Endodermal cell (in vitro differentiated cells): ENCODE measurements at places on chromosomes 6 and 20. TPM values are rescaled to one million over a fixed set of nuclear protein-coding genes. Genes with fewer than 3 reads are reported as not detected.
A peak's percentile ranks its signal among the peaks of the same experiment; 100 is the strongest.

DNA sequence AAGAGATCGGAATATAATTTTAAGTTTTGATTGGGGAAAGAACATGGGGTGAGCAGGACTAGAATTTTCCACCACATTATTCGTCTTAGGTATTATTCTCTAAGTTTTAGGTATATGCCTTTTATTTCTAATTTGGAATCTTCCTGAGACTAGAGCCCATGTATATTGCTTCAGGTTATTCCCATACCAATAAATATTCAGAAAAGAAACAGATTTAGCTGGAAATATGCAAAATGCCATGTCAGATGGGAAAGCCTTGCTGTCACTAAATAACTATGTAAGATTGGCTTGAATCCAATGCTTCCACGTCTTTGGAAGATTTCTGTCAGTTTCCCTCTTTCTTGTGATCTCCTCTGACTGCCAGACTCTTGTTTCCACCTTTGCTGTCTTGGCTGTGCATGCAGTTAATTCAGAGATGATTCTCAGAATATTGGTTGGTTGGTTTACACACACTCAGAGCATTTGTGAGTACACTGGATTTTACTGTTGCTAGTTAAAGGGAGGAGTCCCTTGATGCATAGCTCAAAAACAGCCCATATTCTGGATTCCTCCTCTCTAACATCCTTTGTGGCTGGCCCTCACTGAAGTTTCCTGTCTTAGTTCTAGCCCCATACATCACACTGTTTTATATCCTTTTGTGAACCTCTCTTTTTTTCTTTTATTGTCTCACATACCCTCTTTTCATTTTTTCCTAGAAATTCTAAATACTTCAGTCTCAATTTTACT, 64.3 kb downstream of the GRM1 start:
- H3K27me3 ChIP-seq: no peaks in the 10 kb centered on the region
- DNase-seq: no peak
- H3K4me1 ChIP-seq: no peaks in the 10 kb centered on the region
- H3K36me3 ChIP-seq: no peaks in the 10 kb centered on the region

GRCh38 chr20:36342331-36343120, 36.4 kb downstream of the DLGAP4 start:
- no peak for DNase-seq
- no peaks in the 10 kb centered on the region for H3K4me1 ChIP-seq
- H3K27ac ChIP-seq: no peak overlapping the region
- H3K36me3 ChIP-seq: no peaks in the 10 kb centered on the region

GPLD1 gene
- 5.2 and 5.3 TPM in 2 replicates for total RNA-seq

- H3K36me3 ChIP-seq: peaks cover 18% of the 10 kb centered on the region
- H3K27me3 ChIP-seq: no peaks in the 10 kb centered on the region
- peak within 1 kb of the TSS; percentile 95 for H3K4me3 ChIP-seq
These were observed at the start of gene SOD2 for GRCh38 chr6:159693128-159693893. Gene SOD2 (minus strand): TSS chr6:159693241. CDS start chr6:159693167, 74 bp downstream.

DNA sequence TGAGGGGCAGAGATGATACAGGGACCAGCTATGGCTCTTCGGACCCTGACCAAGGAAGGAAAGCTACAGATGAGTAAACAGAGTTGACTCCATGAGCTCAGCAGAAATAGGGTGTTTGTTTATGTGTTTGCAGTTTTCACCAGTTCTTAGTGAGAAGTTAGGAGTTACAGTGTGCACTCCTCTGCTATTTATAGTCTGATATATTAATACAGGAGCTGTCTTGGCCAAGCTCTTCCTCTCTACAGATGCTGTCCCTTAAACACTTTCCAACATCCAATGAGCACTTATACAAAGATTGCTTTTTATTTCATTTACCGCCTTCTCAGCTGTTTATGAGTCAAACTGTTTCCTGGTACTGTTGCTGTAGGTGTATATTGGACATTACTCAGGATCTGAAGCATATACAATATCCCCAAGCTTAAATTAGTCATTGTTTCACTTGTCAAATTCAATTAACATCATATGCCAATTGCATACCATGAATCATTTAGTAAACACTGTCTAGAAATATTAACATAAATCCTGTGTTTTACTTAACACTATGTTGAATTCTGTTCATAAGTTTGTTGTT, 618.0 kb downstream of the PRKN start:
- no peaks in the 10 kb centered on the region for H3K4me1 ChIP-seq
- no peak overlapping the region for H3K4me3 ChIP-seq
- no peak for DNase-seq
- no peak overlapping the region for H3K27ac ChIP-seq
- no peaks in the 10 kb centered on the region for H3K27me3 ChIP-seq
- no peaks in the 10 kb centered on the region for H3K36me3 ChIP-seq

- no peak for DNase-seq
- no peaks in the 10 kb centered on the region for H3K27me3 ChIP-seq
- no peaks in the 10 kb centered on the region for H3K4me1 ChIP-seq
- H3K27ac ChIP-seq: no peak overlapping the region
- no peak overlapping the region for H3K4me3 ChIP-seq
These were observed 680.2 kb upstream of the MMS22L start for GRCh38 chr6:97963193-97963592.

DNA sequence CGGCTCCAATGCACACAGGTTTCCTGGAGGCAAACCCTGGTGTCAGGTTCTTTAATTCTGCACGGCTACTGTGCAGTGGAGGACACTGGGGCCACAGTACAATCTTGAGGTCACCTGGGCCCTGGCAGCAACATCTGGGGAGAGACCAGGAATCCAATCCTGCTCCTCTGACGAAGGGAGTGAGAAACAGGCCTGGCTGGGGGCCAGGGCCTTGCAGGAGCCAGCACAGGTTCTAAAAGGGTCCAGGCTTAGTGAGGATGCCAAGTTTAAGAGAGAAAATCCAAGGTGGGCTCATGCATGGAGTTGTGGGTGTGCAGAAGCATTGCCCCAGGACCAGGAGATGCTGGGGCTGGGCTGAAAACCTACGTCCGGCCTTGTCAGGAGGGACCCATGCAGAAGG, 12.6 kb upstream of the THBS2 start:
- H3K36me3 ChIP-seq: no peaks in the 10 kb centered on the region
- H3K27me3 ChIP-seq: no peaks in the 10 kb centered on the region
- H3K4me3 ChIP-seq: no peak overlapping the region
- no peak overlapping the region for H3K27ac ChIP-seq
- DNase-seq: no peak
- H3K4me1 ChIP-seq: peaks cover 10% of the 10 kb centered on the region

- H3K27ac ChIP-seq: no peak overlapping the region
- no peak for DNase-seq
- H3K36me3 ChIP-seq: no peaks in the 10 kb centered on the region
- no peaks in the 10 kb centered on the region for H3K27me3 ChIP-seq
These were observed 25.4 kb upstream of the KCNB1 start for GRCh38 chr20:49507741-49508434.

GRCh38 chr6:89539779-89540178, 98.8 kb downstream of the LYRM2 start:
- no peak for DNase-seq
- H3K27ac ChIP-seq: no peak overlapping the region
- no peaks in the 10 kb centered on the region for H3K27me3 ChIP-seq
- no peak overlapping the region for H3K4me3 ChIP-seq
- peaks cover 19% of the 10 kb centered on the region for H3K36me3 ChIP-seq

- H3K4me3 ChIP-seq: no peak overlapping the region
- no peaks in the 10 kb centered on the region for H3K36me3 ChIP-seq
- H3K4me1 ChIP-seq: peaks cover 13% of the 10 kb centered on the region
- DNase-seq: no peak
- no peaks in the 10 kb centered on the region for H3K27me3 ChIP-seq
These were observed 395.4 kb downstream of the CDC5L start for GRCh38 chr6:44782892-44783291.

DNA sequence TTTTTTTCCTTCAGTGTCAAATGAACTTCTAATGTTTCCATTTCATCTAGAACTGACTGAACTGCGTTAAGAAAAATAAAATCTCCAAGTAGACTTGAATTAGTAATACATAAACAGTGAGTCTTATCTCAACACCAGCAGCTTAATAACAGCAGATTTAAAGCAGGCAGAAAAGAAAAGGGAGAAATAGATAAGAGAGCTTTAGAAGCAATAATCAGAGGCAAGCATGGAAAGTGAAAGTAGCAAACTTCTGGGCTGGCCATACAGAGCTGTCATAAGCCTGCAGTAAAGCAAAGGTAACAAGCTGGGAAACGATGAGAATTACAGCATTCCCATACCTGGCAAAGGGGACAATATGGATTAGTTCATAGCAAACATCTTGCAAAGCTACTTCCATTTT, 16.9 kb upstream of the ANGPT4 start:
- H3K27ac ChIP-seq: no peak overlapping the region
- no peaks in the 10 kb centered on the region for H3K4me1 ChIP-seq
- no peak for DNase-seq
- H3K4me3 ChIP-seq: no peak overlapping the region
- H3K36me3 ChIP-seq: no peaks in the 10 kb centered on the region

GRCh38 chr20:57993716-57994431, 234.6 kb downstream of the ANKRD60 start:
- no peak for DNase-seq
- H3K27ac ChIP-seq: no peak overlapping the region
- H3K27me3 ChIP-seq: no peaks in the 10 kb centered on the region
- no peak overlapping the region for H3K4me3 ChIP-seq
- H3K4me1 ChIP-seq: no peaks in the 10 kb centered on the region
- H3K36me3 ChIP-seq: no peaks in the 10 kb centered on the region

SCUBE3 gene
- total RNA-seq: 0.25 to 0.28 TPM (median 0.27 TPM) in 3 replicates

- H3K27ac ChIP-seq: no peak overlapping the region
- no peak overlapping the region for H3K4me3 ChIP-seq
- H3K4me1 ChIP-seq: no peaks in the 10 kb centered on the region
- H3K27me3 ChIP-seq: no peaks in the 10 kb centered on the region
- DNase-seq: no peak
These were observed 254.3 kb downstream of the THBS2 start for GRCh38 chr6:168999392-168999791.

GRCh38 chr6:137625808-137626207, 131.6 kb upstream of the OLIG3 start:
- H3K27ac ChIP-seq: no peak overlapping the region
- H3K36me3 ChIP-seq: no peaks in the 10 kb centered on the region
- H3K4me3 ChIP-seq: no peak overlapping the region

ULBP1 gene
- total RNA-seq: 0.34 and 0.55 TPM in 2 replicates

GRCh38 chr20:38043512-38044300, 10.2 kb downstream of the RPRD1B start:
- H3K27ac ChIP-seq: no peak overlapping the region
- DNase-seq: no peak
- H3K36me3 ChIP-seq: peaks cover 75% of the 10 kb centered on the region
- H3K4me1 ChIP-seq: no peaks in the 10 kb centered on the region
- H3K27me3 ChIP-seq: no peaks in the 10 kb centered on the region

- H3K4me3 ChIP-seq: no peak overlapping the region
- no peak overlapping the region for H3K27ac ChIP-seq
- no peaks in the 10 kb centered on the region for H3K27me3 ChIP-seq
- no peak for DNase-seq
- H3K36me3 ChIP-seq: no peaks in the 10 kb centered on the region
These were observed 3.1 kb upstream of the TAB2 start for GRCh38 chr6:149314325-149314905.

DNA sequence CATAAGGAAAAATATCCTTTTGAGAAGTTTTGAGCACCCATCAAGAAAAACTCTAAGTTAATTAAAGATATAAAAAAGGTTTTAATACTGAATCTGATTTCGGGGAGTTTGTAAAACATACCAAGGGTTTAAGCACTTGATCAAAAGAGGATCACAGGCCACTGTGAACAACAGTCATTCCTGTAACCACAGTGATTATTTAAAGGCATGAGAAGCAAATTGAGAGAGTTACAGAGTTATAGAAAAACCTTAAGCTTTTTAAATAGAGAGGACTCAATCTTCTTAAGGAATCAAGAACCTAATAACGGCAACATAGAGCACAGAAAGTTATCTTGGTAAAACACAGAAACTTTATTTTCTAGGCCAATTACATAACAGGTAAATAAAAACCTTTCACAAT, 831.6 kb downstream of the C6orf118 start:
- no peak overlapping the region for H3K4me3 ChIP-seq
- DNase-seq: no peak
- no peaks in the 10 kb centered on the region for H3K27me3 ChIP-seq

GRCh38 chr20:46050444-46050843, 21.4 kb downstream of the SLC12A5 start:
- H3K36me3 ChIP-seq: no peaks in the 10 kb centered on the region
- H3K27ac ChIP-seq: no peak overlapping the region

DNA sequence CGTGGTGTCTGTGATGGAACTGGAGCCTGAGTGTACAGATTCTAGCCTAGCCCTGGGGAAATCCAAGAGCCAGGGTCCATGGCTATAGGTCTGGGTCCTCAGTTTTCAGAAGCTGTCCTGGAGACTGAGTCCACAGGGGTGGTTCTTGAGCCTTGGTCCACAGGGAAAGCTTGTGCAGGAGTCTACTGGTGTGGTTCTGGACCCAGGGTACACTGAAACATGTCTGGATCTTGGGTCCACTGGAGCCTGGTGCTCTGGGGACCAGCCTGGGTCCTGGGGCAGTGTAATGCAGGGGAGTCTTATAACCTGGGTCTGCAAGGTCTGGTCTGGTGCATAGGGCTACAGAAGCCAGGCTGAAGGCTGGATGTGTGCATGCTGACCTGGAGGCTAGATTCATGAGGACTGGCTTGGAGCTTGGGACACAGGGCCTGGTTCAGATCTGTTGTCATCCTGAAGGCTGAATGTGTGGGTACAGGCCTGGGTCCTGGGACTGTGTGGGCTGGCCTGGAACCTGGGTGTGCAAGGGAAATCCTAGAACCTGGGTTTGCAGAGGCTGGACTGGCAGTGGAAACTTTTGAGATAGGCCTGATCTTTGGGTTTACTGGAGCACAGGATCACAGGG, 5.5 kb downstream of the CST9L start:
- no peak overlapping the region for H3K27ac ChIP-seq
- H3K4me3 ChIP-seq: no peak overlapping the region
- DNase-seq: peak; percentile 18
- no peaks in the 10 kb centered on the region for H3K27me3 ChIP-seq

- H3K36me3 ChIP-seq: peaks cover 61% of the 10 kb centered on the region
- DNase-seq: no peak
- H3K27me3 ChIP-seq: no peaks in the 10 kb centered on the region
These were observed 29.2 kb upstream of the GNRH2 start for GRCh38 chr20:3014179-3014578.

HNF4A gene
- 53.5 to 60.8 TPM (median 58.0 TPM) in 3 replicates for total RNA-seq

GRCh38 chr20:17859616-17860232, 108.9 kb downstream of the SNX5 start:
- H3K27me3 ChIP-seq: no peaks in the 10 kb centered on the region
- no peak for DNase-seq
- H3K36me3 ChIP-seq: no peaks in the 10 kb centered on the region
- H3K27ac ChIP-seq: no peak overlapping the region
- no peak overlapping the region for H3K4me3 ChIP-seq

DNA sequence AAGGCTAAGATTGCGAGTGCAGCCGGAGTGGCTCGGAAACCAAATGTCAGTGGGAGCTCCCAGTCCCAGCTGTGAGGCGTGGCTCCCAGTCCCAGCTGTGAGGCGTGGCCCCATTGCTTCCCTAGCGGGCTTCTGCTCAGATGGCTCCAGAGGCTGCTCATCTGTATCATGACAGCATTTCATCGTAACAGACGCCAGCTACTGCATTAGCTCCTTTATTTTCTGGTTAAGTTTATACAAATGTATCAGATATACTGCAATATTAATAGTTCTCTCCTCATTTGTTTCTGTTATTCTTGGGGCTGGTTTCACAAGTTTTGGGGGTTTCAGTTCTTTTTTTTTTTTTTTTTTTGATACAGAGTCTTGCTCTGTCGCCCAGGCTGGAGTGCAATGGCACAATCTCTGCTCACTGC, 34.7 kb upstream of the TBXT start:
- peaks cover 10% of the 10 kb centered on the region for H3K4me1 ChIP-seq
- no peak overlapping the region for H3K27ac ChIP-seq
- H3K4me3 ChIP-seq: no peak overlapping the region
- no peaks in the 10 kb centered on the region for H3K36me3 ChIP-seq
- H3K27me3 ChIP-seq: no peaks in the 10 kb centered on the region
- no peak for DNase-seq
